ENCODE measurements at places on chromosomes 6 and 20.

DNA sequence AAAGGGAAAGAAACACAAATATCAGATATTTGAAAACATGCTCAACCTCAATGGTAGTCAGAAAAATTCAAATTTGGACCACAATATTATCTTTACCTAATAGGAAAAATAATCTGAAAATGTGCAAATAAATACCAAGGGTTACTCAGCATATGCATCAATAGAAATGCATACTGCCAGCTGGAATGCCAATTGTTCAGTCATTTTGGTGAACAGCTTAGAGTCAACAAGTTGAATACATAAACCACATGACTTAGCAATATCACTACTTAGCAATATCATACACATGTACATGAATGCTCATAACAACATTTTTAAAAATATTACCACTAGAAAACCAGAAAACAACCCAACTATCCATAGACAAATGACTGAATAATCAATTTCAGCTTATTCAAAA, 212.7 kb downstream of the PTPRK start:
- no peak for DNase-seq

- no peak for DNase-seq
These were observed 25.0 kb downstream of the DDO start for GRCh38 chr6:110390404-110390803.

GRCh38 chr6:139736325-139736906, 362.0 kb upstream of the CITED2 start:
- no peak for DNase-seq

DNA sequence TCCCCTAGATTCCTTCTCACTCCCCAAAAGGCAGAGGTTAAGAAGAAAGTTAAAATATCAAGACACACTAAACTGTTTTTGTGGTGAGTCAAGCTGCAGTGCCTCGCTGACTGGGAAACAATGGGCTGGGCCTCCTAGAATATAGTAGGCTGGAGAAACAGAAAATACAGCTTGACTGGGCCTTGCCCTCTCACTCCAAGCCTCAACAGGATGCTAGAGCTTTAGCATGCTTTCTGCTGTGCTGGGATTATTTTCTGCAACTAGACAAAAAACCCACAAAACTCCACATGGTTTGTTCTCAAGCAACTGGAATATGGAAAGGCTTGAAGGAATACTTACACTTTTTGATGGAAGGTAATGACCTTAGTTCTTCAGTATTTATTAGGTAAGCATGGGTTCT, 27.9 kb downstream of the FOXO3 start:
- DNase-seq: no peak

GRCh38 chr6:43478008-43478372, 620 bp downstream of the TJAP1 start:
- DNase-seq: no peak

GRCh38 chr6:135397172-135397952, 100.2 kb downstream of the AHI1 start:
- DNase-seq: no peak

- DNase-seq: peak; percentile 82
These were observed 161.6 kb upstream of the TNFAIP3 start for GRCh38 chr6:137705160-137706082.

Data from sciatic nerve (tissue), 2 donors.